ENCODE measurements at places on chromosomes 3 and 15.
A peak's percentile ranks its signal among the peaks of the same experiment; 100 is the strongest.

DNA sequence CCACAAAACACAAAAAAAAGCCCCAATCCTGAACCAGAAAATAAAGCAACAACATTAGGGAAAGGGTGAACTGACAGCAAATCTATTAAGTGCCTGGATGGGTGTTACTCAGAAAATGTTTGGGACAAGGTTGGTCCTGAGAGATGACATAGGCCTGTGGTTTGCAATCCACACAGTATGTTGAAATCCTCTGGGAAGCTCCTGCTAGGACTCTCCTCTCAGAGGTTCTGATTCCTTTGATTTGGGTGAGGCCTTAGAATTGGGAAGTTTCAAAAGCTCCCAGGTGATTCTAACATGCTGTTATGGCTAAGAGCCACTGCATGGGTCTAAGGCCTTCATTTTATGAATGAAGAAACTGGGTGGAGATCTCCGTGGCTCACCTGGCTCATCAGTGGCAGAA lies 18.4 kb downstream of the CLDN1 start:
- no peak for DNase-seq

DNA sequence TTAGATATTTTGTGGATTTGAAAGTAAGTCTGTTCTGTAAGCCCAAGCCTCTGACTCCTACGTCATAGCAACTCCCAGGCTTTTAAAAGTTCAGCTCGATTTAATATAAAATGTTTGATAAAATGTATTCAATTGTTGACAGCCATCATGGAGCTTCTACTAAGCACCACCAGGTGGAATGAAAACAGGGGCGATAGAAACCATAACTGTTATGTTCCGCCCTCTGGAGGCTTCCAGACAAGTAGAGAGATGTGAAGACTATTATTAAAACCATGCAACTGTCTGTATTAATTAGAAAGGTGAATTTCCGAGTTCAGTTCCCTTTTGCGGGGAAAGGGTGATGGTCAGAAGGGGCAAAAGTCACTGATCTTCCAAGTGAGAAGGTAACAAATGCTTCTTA lies 292.2 kb downstream of the NR2F2 start:
- DNase-seq = no peak

DNA sequence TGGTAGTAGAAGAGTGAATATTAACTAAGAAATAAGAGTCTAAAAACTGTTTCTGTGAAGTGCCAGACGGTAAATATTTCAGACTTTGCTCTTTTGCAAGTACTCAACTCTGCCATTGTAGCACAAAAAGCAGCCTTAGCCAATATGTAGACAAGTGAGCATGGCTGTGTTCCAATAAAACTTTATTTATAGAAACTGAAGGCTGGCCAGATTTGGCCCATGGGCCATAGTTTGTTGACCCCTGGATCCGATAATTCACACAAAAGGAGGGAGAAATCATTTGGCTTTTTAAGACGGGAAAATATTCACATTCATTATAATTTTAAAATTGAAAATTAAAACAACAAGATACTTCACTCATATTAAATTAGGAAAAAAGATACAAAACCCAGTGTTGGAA lies 15.4 kb downstream of the EID1 start:
- DNase-seq = no peak

GRCh38 chr15:99202176-99202552 lies 47.2 kb downstream of the TTC23 start:
- DNase-seq = no peak

GRCh38 chr3:73389117-73389813 lies 235.5 kb downstream of the PDZRN3 start:
- DNase-seq = no peak

DNA sequence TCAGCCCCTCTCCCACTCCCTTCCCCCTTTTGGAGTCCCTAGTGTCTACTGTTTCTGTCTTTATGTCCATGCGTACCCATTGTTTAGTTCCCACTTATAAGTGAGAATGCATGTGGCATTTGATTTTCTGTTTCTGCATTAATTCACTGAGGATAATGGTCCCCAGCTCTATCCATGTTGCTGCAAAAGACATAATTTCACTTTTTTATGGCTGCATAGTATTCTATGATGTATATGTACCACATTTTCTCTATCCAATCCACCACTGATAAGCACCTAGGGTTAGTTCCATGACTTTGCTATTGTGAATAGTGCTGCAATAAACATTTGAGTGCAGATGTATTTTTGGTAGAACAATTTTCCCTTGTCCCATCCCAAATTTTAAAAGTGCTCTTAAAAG lies 34.2 kb upstream of the RSL24D1 start:
- DNase-seq = no peak

DNA sequence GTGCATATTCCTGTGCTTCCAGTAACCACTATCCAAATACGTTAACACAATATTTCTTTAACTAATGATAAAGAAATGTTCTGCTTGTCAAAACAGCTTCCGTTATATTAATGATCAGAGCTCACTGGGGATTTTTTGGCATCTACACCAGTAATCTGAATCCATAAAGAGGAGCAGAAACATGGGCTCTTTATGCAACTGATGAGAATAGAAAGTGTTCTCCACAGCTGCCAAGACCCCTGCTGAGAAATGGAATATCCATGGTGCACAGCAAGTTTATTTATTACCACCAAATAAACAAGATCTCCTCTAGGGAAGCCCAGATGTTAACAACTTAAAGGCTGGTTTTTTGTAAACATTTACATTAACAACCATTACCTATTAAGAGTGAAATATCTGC lies 54.5 kb downstream of the ALDH1A2 start:
- peak; percentile 45 for DNase-seq

DNA sequence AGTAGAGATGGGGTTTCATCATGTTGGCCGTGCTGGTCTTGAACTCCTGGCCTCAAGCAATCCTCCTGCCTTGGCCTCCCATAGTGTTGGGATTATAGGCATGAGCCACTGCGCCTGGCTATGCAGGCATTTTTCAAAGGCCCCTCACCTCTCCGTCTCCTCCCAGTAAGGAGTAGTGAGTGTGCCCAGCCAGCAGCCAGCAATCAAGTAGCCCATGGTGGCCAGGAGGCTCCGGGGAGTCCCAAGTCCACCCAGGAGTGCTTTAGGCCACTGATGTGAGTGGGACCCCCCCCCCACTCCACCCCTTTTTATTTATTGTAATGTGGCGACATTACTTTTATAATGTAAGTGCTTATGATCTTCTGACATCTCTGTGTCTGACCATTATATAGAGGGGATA lies 8.1 kb downstream of the ISG20 start:
- no peak for DNase-seq
